ENCODE measurements at places on chromosomes 6 and 20.

DNA sequence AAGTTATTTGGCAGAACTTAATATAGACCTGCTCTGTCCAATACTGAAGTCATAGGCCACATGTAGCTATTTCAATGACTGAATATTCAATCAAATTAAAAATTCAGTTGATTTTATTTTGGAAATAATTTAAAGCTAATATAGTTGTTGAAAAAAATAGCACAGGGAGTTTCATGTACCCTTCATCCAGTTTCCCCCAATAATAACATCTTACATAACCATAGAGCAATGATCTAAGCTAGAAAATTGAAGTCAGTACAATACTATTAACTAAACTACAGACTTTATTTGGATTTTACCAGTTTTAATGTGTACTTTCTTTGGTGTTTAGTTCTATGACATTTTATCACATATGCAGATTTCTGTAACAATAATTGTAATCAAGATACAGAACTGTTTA lies 212.2 kb upstream of the HDDC2 start:
- DNase-seq: no peak

DNA sequence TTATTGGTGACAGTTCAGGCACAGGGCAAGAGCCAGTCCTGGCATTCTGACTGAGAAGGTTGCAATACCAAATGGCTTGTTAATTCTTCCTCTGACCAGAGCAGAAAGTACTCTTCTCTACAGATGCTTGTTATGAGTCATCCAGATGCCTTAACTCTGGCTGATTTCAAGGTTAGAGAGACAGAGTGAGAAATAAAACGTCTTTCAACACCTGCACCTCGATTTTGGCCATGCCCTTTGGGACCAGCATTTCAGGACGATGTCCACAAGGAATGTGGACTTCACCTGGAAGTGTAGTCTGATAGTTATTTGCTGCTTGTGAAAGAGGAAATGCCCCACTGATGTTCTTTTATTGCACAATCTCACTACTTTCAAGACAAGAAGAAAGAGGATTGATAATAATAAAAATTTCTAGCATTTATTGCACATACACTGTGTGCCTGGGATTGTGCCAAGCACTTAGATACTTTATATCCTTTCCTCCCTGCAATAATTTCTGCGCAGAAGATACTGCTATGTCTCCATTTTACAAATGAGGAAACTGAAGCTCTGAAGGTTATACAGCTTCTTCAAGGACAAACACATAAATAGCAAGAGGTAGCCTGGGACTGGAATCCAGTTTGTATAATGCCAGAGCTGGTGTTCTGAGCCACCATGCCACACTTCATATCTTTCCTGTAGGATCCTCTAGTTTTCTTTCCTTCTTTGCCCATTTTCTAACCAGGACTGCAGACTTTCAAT lies 33.5 kb upstream of the MCM3 start:
- peak; percentile 48 for DNase-seq

DNA sequence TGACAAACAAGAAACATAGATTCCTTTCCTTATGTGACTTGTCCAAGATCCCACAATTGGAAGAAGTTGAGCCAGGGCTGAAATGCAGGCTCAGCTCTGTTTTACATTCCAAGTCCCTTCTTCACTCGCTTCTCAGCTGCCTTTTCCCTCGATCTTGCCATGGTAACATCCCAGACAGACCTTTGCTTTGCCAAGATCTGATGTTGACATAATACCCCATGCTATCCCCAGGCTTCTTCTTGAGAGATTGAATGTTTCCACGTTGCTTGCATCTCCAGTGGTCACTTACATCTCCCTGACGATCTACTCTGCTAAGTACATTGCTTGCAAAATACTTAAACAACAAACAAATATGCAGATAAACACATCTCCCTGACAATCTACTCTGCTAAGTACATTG lies 63.5 kb downstream of the TBXT start:
- DNase-seq: no peak

GRCh38 chr6:133207754-133208153 lies 33.4 kb upstream of the EYA4 start:
- no peak for DNase-seq

DNA sequence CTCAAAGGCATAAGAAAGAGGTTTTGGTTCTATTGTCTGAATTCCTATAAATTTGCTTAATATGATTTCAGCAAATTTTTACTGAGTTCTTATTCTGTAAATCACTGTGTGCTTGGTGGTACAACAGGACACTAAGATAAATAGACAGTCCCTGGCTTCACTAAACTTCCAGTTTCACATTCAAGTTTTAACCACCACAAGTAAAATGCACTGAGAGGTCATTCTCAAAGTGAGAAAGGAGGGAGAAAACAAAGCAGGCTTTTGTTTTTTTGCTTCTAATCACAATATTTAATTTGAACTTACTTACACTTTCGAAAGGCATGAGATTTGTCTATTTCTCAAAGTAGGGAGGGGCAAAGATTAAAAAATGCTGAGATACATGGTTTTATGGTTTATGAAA lies 445.7 kb downstream of the CDC5L start:
- no peak for DNase-seq

- peak; percentile 38 for DNase-seq
These were observed 28.5 kb downstream of the CDC5L start for GRCh38 chr6:44415873-44416502.

DNA sequence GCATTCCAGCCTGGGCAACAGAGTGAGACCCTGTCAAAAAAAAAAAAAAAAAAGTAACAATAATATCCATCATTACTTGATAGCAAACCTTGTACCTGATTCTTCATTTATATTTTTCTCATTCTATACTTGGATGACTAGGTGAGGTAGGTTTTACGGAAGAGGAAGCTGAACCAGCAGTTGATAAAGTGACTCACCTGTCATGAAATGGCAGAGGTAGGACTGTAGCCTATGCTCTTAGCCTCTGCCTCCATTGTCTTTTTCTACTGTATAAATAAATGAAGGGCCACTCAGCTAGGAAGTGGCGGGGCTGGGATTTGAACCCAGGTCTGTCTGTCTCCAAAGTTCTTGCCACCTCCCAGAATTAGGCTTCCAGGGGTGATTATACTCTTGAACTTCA lies 20.7 kb upstream of the EPB41L1 start:
- DNase-seq: no peak

- DNase-seq: no peak
These were observed 107.9 kb upstream of the SYNDIG1 start for GRCh38 chr20:24361541-24361940.

- DNase-seq: no peak
These were observed 435 bp upstream of the ZNF322 start for GRCh38 chr6:26660000-26660361.

- peak; percentile 83 for DNase-seq
These were observed 897 bp downstream of the CD2AP start for GRCh38 chr6:47478233-47479139.

DNA sequence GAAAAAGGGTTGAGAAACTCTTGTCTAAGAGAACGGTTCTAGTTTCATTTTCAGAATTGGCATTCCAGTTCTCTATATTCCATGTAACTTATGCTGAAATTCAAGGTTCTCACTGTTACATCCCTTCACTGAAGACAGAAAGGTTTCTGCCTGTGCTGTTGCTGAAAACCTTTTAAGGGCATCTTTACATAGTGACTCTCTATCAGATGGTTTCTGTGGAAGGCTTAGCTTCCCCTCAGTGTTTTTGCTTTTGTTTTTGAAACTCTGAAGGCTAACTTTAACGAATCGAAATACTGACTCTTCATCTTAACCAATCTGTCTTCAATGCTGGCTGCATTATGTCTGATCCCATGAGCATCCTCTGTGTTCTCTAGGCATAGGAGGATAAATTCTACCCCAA lies 1286.2 kb upstream of the EYS start:
- no peak for DNase-seq

DNA sequence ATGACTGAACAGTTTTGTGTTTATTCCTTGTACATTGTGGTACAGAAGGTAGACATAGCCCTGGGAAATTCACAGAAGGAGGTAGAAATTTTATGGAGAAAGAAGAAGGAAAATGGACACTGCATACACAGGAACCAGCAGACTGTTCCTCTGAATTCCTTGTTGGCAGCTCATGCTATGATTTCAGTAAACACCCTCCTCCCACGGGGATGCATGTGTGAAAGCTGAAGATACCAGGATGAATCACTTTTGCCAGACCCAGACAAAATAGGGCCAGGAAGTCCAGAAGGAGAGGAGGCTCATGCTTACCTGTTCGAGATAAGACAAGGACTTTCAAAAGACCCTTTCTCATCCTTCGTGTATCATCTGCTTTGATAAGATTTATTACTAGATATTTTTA lies 110.3 kb upstream of the GGTLC1 start:
- no peak for DNase-seq

- DNase-seq: no peak
These were observed 34.8 kb upstream of the UST start for GRCh38 chr6:148711833-148712654.

GRCh38 chr6:129235167-129236000 lies 352.4 kb downstream of the LAMA2 start:
- no peak for DNase-seq

GRCh38 chr6:9830808-9831207 lies 584.1 kb downstream of the TFAP2A start:
- no peak for DNase-seq

- no peak for DNase-seq
These were observed 203.8 kb downstream of the MYLK4 start for GRCh38 chr6:2546901-2547300.

- no peak for DNase-seq
These were observed 117.0 kb downstream of the SLC16A10 start for GRCh38 chr6:111204305-111204704.

DNA sequence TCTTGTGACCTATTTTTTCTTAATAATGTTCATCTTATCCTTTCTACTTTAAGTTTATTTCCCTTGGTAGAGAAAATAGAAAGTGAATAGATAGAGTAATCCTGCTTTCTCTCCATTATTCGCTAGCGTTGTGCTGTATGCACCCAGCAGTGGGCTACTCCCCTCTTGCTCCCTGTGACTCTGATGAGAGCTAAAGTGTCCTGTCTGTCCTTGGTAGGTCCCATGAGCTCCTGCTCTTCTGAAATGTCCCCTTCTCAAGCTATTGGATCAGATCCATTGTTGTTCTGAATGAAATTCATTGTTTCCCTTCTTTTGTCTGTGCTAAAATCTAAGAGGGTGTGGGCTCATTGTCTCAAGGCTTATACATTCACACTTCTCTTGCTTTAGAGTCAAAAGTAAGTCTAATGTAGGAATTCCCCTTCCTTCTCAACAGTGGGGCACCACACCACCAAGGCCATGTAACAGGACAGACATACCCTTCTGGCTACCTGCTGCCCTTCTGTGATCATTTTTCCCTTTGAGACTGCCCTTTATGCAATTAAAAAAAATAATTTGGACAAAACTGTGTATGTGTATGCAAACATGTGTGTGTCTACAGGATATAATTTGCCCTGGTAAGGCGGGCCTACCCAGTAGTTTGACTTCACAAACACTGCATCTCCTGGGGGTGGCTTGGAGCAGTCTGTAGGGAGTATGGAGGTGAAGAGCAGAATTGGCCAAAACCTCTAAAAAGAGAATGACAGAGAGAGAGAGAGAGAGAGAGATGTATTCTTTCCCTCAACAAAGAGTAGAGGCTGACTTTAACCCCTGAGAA lies 167.0 kb upstream of the MYLIP start:
- no peak for DNase-seq

GRCh38 chr6:65819152-65819551 lies 112.1 kb upstream of the EYS start:
- peak; percentile 76 for DNase-seq

GRCh38 chr20:43959079-43959919 lies 44.6 kb downstream of the TOX2 start:
- no peak for DNase-seq

- no peak for DNase-seq
These were observed 280.9 kb downstream of the PACRG start for GRCh38 chr6:163008626-163009025.

Data from DMS53 (cell line).